Activated CD4-positive, alpha-beta memory T cell treated with anti-CD3 and anti-CD28 coated beads, Interleukin-2, amount 10 ng/mL, durations not matched to agents 7 days and 5 days (primary cell): ENCODE measurements at places on chromosomes 3 and 15. TPM values are rescaled to one million over a fixed set of nuclear protein-coding genes. Genes with fewer than 3 reads are reported as not detected.

Gene HESX1
- total RNA-seq: 0.98 TPM

Gene CCNB2
- 92.5 TPM for total RNA-seq

Gene CPB1
- not detected for total RNA-seq

Gene ALDH1A3
- not detected for total RNA-seq

Gene MESP2
- not detected for total RNA-seq

Gene GOLGA8T
- total RNA-seq: not detected

Gene PLOD2
- 0.53 TPM for total RNA-seq

Gene NOX5
- total RNA-seq: not detected

Gene RAD51
- 60.4 TPM for total RNA-seq

Gene ROPN1B
- not detected for total RNA-seq

GRCh38 chr3:101223016-101223415, 97.4 kb downstream of the IMPG2 start:
- DNase-seq: no peak

GRCh38 chr15:67188551-67189218, 65.8 kb downstream of the AAGAB start:
- DNase-seq: peak; percentile 5

GRCh38 chr3:130894986-130895280, 1.0 kb downstream of the ATP2C1 start:
- DNase-seq: no peak

DNA sequence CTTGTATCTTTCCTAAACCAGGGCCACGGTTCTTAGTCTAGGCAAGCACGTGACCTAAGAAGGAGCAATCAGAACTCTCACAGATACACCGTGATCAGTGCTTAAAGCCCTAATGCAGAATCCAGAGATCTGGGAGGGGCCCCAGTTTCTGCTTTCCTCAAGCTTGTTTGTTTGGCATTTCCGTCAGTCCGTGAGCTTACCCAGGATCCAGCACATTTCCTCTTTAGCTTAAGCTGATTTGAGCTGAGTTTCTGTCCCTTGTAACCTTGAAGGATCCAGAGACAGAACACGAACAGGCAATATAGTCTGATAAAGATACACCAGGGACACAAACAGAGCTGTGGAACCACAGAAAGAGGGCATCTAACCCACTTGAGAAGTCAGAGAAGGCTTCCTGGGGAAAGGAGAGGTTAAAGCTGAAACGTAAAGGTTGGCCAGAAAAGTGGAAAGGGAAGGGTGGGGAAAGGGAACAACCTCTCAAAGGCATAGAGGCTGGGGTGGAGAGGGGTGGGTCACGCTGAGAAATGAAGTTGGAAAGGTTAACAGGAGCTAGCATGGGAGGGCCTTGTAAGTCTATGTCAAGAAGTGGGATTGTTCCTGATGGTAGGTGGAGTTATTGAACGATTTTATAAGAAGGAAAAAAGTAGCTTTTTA, 42.1 kb upstream of the RARB start:
- DNase-seq: no peak

- peak; percentile 63 for DNase-seq
Measured at GRCh38 chr15:40320931-40321371, 2.5 kb upstream of the INAFM2 start.

GRCh38 chr15:35444557-35445204, 101.3 kb downstream of the DPH6 start:
- DNase-seq: no peak

DNA sequence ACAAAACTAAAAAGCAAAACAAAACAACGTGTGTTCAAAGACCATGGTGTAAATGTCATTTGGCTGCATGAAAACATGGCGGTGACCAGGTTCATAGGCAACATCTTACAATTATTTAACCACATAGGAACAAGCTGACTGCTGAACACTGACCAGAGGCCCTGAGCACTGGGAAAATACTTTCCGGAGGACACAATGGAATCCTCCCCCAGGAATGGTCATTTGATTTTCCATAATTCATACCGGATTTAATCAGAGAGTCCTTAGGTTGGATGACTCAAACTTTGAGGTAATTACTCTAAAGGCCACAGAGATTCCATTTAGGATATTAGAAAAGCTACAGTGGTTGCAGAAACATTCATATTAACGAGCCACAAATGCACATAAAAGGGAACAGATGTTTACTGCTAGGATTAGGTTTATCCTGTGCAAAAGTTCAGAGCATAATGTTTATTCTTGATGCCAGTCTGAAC, 254.7 kb downstream of the NR1D2 start:
- no peak for DNase-seq

DNA sequence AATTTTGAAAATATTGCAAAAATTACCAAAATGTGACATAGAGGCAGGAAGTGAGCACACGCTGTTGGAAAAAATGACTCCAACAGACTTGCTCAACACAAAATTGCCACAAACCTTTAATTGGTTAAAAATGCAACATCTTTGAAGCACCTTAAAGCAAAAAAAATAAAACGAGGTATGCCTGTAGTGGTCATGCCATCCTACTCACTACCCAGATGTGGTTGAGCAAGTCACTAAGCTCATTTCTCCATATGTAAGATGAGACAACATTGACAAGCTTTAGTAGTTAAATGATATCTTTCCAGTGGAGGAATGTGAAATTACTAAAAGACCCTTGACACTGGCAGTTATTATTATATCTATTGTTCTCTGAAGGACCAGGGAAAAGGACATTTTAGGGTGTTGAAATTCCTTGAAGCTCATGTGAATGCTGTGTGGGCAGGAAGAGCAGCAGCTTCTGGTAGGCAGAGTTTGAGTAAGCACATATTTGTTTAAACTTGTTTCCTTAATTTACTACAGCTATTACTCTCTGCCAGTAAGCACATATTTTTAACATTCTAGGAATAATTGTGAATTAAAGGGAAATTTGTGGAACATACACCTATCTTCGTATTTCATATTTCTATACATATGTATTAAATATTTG, 131.6 kb upstream of the P2RY1 start:
- no peak for DNase-seq

GRCh38 chr3:89227218-89227617, 119.8 kb downstream of the EPHA3 start:
- DNase-seq: no peak

DNA sequence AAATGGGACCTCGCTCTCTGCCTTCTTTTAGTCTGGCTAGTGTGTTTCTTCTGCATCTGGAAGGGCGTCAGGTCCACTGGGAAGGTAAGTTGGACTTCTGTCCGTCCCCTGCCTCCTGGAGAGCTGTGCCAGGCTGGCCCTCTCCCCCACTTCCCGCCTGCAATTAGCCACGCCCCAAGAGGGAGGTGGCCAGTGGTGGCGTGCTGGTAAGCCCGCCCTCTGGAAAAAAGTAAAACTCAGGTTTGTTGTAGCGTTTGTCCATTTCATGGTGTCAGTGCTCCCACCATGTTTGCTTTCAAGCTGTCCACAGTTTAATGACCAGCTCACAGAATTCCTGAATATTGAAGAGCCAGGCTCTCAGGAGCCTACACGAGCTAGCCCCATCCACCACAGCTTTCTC, 55.6 kb downstream of the SLC6A6 start:
- no peak for DNase-seq

DNA sequence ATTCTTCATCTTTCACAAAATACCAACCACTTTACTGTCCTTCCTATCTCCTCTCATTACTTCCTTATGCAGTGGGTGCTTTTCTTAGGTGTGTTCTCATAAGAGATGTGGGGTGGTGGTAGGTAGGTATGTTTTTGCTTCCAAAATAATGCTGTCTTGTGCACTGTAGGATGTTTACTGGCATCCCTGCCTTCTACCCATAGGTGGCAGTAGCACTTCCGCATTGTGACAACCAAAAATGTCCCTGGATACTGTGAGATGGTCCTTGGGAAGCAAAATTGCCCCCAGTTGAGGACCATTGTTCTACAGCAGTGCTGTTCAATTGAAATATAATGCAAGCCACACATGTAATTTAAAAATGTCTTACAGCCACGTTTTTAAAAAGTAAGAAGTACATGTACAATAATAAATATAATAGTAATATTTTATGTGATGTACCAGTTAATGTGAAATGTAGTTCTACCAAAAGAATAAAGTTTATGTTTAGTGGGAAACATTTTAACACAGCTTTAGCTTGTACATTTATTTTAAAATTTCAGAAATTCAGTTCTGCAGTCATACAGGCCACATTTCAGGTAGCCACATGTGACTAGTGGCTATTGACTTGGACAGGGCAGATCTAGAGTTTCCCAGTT, 75.2 kb downstream of the NEO1 start:
- peak; percentile 36 for DNase-seq

GRCh38 chr3:45597171-45597570, 2.6 kb downstream of the LIMD1 start:
- peak; percentile 18 for DNase-seq

DNA sequence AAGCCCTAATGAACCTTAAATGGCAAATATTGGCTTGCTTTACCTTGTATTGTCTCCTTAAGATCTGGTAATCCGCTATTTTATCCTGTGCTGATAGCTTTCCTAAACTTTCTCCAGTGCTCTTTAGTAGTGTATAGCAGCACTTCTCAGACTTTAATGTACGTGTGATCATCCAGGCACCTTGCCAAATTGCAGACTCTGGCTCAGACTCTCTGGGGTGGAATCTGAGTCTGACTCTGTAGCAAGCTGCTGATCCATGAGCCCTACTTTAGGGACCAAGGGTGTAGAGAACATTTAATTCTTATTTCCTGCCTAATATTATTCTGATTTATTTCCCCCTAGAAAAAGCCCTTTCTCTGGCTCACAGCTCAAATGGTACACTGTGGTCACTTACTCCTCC, 518.8 kb upstream of the ZNF385D start:
- DNase-seq: no peak

- DNase-seq: no peak
Measured at GRCh38 chr3:82978368-82978767, 1216.9 kb upstream of the GBE1 start.

DNA sequence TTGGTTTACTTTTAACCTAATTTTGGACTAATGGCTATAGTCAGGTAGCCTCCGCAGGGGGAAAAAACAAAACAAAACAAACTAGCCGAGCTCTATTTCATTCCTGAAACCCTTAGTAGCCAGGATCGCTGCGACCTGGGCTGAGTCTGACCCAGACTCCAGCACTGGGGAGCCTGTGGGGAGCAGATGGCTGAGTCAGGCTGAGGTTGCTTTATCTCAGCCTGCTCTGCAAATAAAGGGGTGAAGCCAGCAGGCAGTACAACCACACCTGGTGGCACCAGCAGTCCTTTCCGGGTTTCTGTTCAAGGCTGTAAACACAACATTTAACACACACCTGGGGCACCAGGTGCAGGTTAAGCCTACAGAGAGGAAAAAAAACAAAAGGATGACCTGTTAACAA, 27.3 kb downstream of the ABHD2 start:
- no peak for DNase-seq

GRCh38 chr15:88124199-88124598, 132.3 kb downstream of the NTRK3 start:
- DNase-seq: no peak

- DNase-seq: no peak
Measured at GRCh38 chr3:112061152-112061551, 25.0 kb upstream of the C3orf52 start.

DNA sequence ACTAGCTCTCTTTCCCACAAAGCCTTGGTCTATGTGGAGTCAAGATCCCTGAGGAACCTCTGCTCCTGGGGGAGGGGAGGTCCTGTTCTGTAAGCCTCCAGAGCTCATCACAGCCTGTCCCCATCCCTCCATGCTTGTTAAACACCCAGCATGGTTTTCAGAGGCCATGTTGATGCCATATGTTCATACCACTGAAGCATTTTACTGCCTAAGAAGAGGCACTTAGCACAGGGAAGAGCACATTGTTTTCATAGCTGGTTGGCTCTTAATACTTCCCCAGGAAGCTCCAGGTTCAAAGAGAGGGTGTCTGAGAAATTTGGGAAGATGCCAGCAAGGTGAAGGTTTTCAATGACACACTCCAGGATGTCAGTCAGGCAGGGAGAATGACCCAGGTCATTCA, 25.6 kb downstream of the CPNE4 start:
- DNase-seq: no peak

DNA sequence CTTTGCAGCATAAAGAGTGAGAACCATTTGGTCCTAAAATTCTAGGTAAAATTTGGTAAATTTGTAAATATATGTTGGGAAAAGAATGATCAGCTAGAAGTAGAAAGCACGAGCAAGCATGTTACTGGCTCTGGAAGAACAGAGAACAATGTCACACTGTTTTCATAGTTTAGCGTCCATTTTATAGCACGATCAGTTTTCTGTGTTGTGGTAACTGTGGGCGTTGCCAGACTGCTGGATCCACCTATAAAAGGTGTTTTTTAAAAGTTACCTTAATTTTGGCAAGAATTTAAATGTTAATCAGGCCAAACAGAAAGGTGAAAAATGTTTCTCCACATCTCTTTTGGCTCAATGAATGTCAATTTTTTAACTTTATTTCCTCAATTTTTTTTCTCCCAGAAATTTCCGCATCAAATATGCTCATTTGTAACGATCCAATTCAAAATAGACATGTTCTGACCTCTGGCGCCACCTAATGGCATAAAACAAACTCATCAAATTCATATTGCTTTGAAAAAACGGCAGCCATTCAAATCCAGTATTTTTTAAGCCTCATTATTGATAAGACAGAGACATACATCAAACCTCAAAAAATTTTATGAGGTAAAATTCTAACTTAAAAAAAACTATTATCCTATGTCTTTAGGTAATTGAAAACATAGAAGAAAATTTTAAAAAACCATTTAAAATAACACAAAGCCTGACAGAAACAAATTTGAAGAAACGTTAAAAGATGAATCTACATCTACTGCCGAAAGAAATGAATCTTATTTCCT, 5.5 kb upstream of the GP5 start:
- DNase-seq: no peak

- DNase-seq: no peak
Measured at GRCh38 chr3:90076136-90076535, 968.7 kb downstream of the EPHA3 start.

GRCh38 chr3:111081008-111081545, 9.5 kb downstream of the NECTIN3 start:
- no peak for DNase-seq

DNA sequence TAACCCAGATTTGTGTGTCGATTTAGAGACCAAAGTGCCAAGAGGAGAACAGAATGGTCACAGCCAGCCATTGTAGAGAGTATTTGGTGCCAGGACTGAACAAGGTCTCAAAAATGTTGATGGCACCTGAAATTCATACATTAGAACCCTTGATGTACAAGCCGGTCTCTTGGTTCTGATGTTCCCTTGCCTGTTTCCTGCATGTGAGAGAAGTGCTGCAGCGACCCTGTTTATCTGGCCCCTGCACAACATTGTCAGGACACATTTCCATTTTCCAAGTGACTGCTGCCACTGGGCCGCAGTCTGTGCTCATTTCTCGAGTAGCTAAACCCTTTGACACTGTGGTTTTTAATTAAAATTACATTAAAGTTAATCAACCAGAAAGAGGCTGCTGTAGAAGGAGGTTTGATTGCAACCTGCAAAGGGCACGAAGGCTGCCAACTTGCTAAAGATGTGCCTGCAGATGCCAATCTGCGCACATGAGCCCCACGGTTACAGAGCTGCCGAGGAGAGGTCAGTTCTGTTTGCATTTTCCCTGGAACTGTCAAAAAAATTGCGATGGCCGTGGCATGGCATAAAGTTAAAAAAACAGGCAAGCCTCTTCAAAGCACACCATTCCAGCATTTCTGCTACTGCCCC, 136.4 kb upstream of the CMC1 start:
- no peak for DNase-seq
